Cerebellar nuclear complex (tissue), 1 donor: ENCODE measurements at places on chromosomes 1 and 21.

GRCh38 chr1:202133001-202133400, 10.3 kb downstream of the GPR37L1 start:
- DNase-seq: no peak

- DNase-seq: no peak
These were observed 166.9 kb upstream of the UBE2U start for GRCh38 chr1:64036549-64036948.

DNA sequence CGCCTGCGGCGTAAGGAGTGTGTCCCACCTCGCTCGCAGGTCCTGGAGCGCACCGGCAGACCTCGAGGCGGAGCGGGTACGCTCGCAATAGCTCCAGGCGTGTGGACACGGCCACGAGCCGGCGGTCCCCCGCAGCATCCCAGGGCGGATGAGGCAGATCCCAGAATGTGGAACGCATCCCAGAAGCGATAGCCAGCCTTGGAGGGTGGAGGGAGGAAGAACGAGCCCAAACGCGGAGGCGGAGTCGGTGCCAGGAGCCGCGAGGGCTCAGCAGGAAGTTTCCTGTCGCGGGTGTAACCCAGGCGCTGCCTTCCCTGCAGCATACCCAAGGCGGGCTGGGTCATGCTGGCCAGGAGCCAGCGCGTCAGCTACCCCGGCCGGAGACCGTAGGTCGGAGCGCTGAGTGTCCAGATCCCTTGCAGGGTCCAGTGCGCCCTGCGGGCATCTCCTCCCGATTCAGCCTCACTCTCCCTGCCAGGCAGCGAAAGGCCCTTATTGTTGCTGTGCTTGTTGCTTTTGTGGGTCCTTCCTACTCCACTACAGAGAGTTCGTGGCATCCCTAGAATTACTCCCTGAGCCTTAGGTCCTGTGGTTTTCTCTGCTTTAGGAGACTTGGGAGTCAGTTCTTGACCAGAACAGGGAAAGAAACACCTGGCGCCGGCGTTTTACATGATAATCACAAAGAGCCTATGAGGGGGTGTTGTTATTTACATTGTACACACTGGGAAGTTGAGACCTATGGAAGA, 27.7 kb downstream of the STYXL2 start:
- peak; percentile 54 for DNase-seq

DNA sequence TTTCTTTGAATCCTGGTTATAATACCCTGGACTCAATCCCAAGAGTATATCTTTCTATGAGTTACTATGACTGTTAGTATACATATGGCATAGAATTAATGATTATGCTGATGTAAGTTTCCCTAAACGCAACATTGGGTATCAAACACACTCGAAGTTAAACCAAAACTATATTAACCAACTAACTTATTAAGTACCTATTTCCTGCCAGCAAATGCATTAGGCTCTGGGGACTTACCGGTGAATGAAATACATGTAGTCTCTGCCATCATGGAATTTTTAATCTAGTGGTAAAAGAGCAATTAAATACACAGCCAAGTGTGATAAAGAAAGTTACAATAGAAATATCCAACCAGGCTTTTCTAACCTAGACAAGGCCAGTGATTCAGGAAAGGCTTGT, 193.6 kb upstream of the ADGRL2 start:
- no peak for DNase-seq

GRCh38 chr1:25066731-25067517, 136.8 kb upstream of the RUNX3 start:
- DNase-seq: no peak

GRCh38 chr1:28173151-28173979, 3.1 kb downstream of the PTAFR start:
- no peak for DNase-seq

DNA sequence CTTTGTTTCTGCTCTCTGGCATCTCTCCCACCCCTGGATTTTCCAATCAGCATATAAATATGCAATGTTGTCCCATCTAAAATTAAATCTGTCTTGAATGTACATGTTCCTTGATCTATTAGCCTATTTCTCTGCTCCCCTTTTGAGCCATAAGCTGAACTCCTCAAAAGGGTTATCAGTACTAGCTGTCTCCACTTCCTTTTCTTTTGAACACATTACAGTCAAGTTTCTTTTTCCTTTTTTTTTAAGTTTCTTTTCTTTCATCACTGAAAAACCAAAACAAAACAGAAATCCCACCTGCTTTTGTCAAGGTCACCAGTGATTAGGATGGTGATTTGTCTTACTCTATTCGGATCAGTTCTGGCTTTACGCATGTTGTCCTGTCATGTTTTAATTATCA, 29.3 kb downstream of the XCL2 start:
- DNase-seq: no peak

DNA sequence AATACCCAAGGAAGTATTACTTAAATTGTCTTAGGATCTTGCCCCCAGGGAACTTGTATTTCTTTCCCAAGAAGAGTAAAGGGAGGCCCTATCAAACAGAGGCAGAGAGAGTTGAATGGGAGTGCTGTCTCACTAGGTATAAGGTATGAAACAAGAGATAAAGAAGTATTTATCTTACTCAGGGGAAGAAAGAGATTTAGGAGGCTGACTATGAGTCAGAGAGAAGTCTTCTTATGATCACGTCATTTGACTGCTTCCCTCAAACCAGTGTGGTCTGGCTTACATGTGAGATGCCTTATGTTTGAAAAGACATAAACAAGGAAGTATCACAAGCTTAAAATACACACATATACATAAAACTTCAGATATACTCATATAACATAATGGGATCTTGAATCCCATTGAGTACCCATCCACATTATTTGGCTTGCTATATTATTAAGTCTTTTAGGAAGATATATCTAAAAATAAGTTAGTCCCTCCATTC, 29.6 kb downstream of the DUSP10 start:
- no peak for DNase-seq

- DNase-seq: no peak
These were observed 165.3 kb downstream of the COL24A1 start for GRCh38 chr1:85991261-85991660.

GRCh38 chr1:157415661-157416060, 136.7 kb downstream of the FCRL5 start:
- DNase-seq: no peak

- DNase-seq: no peak
These were observed 30.5 kb downstream of the IFI16 start for GRCh38 chr1:159040206-159040605.

DNA sequence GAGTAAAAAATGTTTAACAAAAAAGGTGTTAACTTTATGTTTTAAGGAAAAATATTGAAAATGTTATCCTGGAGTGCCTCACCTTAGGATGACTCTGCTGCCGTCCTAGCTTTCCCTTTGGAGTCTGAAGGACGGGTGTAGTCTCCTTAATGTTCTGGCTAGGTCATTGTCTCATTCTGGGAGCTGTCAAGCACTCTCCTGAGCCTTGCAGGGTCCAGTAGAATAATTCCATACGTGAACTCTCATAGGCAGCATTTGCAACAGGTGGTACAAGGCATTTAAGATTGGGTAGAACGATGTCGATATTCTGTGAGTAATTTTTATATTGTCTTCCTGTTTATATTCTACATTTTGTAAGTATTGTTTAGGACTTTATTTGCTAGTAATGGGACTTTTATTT, 283.6 kb upstream of the C1orf105 start:
- no peak for DNase-seq

- DNase-seq: peak; percentile 23
These were observed 46.8 kb upstream of the WASF2 start for GRCh38 chr1:27536767-27537166.

- DNase-seq: no peak
These were observed 12.5 kb downstream of the FOXJ3 start for GRCh38 chr1:42322577-42322976.

- DNase-seq: no peak
These were observed 513.0 kb downstream of the PTPRC start for GRCh38 chr1:199151634-199152425.

- DNase-seq: no peak
These were observed 95.6 kb upstream of the SNX7 start for GRCh38 chr1:98565951-98566350.

GRCh38 chr21:19908390-19908789, 1089.8 kb upstream of the NCAM2 start:
- DNase-seq: no peak

DNA sequence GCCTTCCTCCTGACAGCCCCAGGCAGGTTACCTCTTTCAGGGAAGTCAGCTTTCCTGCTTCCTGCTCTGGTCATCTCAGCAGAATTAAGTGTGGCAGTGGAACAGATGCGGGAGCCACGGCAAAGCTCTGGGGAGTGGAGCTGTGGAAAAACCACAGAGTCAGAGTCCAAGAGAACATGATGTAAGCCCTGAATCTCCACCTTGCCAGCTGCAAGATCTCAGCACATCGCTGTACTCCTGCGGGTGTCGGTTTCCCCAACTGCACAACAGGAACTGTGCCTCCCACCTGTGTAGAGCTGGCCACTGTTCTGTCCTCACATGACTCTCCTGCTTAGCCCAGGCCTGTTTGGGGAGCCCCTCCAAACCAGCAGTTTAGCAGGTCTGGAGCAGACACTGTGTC, 123.7 kb downstream of the MATN1 start:
- no peak for DNase-seq

DNA sequence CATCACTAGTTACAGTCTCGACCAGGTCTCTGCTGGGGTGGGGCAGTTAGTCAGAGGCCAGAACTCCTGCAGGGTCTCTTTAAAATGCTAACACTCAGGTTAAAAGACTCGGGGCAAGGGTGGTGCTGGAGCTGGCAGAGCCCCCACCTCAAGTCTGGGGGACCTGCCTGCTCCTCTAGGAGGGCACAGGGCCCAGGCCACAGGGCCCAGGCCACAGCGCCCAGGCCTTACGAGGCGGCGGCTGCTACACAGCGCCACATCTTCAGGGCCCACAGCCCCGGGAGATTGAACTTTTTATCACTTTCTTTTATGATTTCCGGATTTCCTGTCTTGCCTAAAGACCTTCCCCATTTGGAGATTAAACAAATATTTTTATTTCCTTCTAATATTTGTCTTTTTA, 10.4 kb downstream of the MPZ start:
- DNase-seq: no peak

- no peak for DNase-seq
These were observed 28.2 kb downstream of the BATF3 start for GRCh38 chr1:212671342-212672031.

GRCh38 chr1:81547912-81548303, 252.8 kb upstream of the ADGRL2 start:
- DNase-seq: no peak

- no peak for DNase-seq
These were observed 99.1 kb downstream of the ASTN1 start for GRCh38 chr1:177065430-177065829.

- DNase-seq: no peak
These were observed 25.6 kb upstream of the POGK start for GRCh38 chr1:166813508-166814223.

- DNase-seq: no peak
These were observed 71.5 kb upstream of the DISP3 start for GRCh38 chr1:11407301-11407994.

DNA sequence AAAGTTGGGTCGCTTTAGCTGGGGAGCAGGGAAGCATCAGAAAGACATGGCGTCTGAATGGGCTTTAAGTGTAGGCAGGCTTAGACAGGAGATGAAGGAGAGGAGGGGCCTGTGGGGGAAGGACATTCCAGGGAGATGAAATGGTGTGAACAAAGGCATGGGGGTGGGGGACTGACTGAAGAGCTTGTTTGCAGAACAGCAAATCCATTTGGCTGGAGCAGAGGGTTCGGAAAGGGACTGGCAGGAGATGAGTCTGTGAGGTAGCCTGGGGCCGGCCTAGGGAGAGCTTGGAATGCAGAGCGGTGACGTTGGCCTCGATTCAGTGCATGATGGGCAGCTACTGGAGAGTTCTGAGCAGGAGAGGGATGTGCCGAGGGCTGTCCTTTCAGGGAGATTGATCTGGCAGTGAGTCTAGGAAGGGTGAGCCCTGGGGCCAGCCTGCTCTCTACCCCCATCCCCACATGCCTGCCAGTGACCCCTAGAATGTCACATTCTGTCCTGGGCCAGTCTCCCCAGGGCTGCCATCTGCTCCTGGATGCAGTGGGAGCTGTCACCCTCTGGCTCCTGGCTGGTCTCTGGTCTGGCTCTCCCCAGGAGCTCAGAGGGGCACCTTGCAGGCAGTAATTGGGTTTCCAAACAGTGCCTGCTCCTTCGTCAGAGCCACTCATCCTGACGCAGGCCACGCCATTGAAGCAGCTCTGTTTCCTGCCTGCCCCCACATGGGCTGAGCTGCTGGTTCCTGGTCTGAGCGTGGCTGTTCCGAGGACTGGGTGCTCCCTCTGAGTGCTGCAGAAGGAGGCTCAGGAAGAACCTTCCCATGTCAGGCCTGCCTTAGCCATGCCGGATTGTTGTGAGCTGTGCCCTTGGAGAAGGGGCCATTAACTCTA, 22.3 kb upstream of the TMEM222 start:
- DNase-seq: peak; percentile 96

GRCh38 chr1:151867765-151868411, 14.4 kb upstream of the THEM5 start:
- no peak for DNase-seq

- no peak for DNase-seq
These were observed 53.0 kb downstream of the VANGL1 start for GRCh38 chr1:115694805-115695204.

- no peak for DNase-seq
These were observed 39.6 kb upstream of the TRABD2B start for GRCh38 chr1:48036710-48037355.

GRCh38 chr1:109878531-109879104, 32.0 kb upstream of the CSF1 start:
- DNase-seq: no peak

DNA sequence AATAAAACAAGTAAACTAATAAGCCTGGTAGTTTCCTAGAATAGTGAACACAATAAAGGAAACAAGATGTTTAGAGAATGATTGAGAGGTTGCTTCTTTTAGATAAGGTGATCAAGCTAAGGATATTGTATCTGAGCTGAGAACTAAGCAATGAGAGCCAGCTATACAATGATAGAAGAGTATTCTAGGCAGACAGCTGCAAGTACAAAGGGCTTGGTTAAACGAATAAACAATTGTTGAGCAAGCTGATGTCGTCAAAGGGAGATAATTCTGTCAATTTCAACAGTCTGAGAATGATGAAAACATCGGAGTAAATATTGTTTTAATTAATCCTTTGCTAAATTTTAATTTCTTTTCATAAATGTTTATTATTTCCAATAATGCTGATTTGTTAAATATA, 5.5 kb upstream of the FH start:
- no peak for DNase-seq
